Smooth muscle cell of the brain vasculature (primary cell): ENCODE measurements at places on chromosomes 2 and 18.
A peak's percentile ranks its signal among the peaks of the same experiment; 100 is the strongest.

DNA sequence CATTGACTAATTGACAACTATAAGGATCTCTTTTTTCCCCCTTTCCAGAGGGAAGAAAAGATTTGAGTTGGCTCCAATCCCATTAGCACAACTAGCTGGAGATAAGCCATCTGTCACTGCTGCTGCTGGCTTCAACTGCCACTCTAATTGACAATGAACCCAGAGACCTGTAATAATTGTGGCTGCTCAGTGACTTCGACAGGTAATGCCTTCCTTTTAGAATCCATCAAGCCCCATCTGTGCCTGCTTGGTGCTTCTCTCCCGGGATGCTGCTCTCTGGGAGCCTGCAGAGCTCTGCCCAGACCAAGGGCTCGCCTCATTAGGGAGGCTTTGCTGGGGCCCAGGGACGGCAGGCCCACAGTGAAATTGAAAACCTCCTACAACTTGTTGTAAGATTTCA, 376.7 kb upstream of the SOX11 start:
- no peak for DNase-seq

- no peak for DNase-seq
These were observed 181.1 kb downstream of the NEDD4L start for GRCh38 chr18:58225101-58225500.

DNA sequence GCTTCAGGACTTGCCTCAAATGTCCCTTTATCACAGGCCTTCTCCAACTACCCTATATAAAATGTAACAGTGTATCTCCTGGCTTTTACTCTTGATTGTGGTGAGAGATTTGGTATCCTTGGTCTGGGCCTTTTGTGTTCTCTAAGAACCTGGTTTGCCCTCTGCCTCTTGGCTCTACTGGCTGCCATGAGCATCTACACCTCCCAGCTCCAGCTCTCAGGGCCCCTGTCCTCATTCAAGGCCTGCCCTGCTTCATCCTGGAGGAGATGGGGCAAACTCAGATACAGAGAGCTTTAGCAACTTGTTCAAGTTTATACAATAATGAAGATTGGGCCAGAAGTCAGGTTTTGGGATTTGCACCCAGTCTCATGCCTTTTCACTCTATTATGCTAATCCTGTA, 45.0 kb downstream of the QPCT start:
- DNase-seq = no peak

- DNase-seq = no peak
These were observed 78.8 kb upstream of the MAP4K3 start for GRCh38 chr2:39515897-39516346.

DNA sequence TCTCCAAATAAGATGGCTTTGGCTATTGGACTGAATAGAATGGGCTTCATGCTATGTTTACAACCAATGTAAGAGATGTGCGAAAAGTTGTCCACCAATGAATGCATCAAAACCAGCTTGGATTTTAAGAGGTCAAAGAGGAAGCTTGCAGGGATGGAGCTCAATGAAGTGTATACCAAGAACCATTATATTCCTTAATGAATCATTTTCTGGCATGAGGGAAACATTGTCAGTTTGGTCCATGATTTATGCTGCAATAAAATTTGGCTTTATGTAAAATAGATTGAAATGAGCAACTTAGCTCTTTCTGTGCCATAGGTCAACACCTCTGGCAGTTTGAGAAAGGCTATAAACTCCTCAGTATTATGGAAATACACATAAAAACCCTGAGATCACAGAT, 107.3 kb downstream of the SH3BP4 start:
- no peak for DNase-seq

- no peak for DNase-seq
These were observed 18.5 kb upstream of the SERPINB12 start for GRCh38 chr18:63523660-63524059.

- DNase-seq = no peak
These were observed 10.4 kb downstream of the SLC4A3 start for GRCh38 chr2:219637842-219638185.

DNA sequence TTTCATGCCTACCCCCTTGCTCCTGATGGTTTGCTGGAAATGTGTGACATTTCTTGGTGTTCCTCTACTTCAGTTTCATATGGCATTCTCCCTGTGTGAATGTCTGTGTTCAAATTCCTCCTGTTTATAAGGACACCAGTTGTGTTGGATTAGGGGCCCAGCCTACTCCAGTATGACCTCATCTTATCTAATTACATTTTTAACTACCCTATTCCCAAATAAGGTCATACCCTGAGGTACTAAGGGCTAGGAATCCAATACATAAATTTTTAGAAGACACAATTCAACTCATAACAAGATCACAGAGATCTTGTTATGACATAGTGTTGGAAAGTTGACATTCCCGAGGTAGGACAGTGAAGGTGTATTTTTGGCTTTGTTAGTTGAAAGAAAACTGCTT, 5.5 kb downstream of the FAM210A start:
- DNase-seq = no peak

GRCh38 chr2:3847397-3848052, 144.2 kb downstream of the DCDC2C start:
- no peak for DNase-seq

DNA sequence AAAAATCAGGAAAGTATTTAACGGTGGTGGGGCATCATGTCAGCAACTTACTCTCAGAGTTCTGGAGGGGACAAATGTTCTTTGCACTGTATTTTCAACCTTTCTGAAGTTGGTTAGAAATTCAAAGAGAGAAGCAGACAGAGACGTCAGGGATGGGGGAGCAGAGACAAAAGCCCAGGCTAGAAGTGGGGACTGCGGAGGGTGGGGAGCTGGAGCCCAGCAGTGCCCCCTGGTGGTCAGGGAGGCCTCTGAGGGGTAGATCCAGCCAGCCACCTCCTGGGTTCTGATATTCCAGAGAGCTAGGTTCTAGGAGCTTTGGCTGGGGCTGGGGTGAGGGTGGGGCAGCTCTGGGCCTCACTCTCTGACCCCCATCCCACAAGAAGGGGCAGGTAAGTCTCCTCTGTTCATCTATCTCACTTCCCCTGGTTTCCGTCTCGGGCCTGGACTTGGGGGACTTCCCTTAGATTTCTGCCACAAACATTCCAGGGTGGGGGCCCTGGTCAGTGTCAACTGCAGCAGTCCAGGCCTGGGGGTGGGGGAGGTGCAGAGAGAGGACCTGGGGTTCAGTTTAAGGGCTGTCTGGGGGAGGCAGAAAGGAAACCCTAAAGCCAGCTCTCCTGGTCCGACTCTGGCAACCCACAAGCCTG, 8.9 kb downstream of the TNS1 start:
- DNase-seq = no peak

GRCh38 chr2:85033388-85033787, 62.4 kb downstream of the KCMF1 start:
- no peak for DNase-seq

DNA sequence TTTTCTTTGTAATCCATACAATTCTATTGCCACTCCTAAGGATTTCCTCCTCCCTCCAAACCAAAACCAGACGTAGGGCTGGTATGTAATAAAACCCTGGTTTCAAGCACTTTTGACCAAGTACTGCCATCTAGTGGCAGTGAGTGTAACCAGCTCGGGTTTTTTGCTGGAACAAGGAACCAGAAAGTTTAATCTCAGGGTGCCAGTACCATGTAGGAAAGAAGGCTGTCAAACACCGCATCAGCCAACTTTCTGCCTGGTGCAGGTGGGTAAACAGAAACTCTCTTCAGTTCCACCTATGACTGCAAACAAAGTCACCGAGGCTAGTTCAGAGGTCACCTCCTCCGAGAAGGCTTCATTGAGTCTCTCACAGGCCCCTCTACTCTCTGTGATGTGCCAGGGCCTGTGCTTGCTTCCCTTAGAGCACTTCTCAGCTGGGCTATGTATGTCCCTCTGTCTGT, 10.2 kb upstream of the THNSL2 start:
- DNase-seq = peak; percentile 35

GRCh38 chr2:216693414-216694080, 1.8 kb downstream of the IGFBP5 start:
- no peak for DNase-seq

DNA sequence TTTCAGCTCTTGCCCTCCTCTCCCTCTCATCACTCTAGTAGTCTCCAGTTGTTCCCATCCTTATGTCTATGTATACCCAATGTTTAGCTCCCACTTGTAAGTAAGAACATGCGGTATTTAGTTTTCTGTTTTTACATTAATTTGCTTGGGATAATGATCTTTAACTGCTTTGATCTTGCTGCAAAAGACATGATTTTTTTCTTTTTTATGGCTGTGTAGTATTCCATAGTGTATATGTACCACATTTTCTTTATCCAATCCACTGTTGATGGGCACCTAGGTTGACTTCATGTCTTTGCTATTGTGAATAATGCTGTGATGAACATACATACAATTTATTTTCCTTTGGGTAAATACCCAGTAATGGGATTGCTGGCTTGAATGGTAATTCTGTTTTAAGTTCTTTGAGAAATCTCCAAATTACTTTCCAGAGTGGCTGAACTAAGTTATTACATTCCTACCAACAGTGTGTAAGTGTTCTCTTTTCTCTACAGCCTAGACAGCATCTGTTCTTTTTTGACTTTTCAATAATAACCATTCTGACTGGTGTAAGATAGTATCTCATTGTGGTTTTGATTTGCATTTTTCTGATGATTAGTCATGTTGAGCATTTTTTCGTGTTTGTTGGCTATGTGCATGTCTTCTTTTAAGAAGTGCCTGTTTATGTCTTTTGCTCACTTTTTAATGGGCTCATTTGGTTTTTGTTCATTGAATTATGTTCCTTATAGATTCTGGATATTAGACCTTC, 179.6 kb upstream of the SLC39A10 start:
- no peak for DNase-seq

GRCh38 chr2:175840256-175840655, 161.8 kb downstream of the LNPK start:
- no peak for DNase-seq

DNA sequence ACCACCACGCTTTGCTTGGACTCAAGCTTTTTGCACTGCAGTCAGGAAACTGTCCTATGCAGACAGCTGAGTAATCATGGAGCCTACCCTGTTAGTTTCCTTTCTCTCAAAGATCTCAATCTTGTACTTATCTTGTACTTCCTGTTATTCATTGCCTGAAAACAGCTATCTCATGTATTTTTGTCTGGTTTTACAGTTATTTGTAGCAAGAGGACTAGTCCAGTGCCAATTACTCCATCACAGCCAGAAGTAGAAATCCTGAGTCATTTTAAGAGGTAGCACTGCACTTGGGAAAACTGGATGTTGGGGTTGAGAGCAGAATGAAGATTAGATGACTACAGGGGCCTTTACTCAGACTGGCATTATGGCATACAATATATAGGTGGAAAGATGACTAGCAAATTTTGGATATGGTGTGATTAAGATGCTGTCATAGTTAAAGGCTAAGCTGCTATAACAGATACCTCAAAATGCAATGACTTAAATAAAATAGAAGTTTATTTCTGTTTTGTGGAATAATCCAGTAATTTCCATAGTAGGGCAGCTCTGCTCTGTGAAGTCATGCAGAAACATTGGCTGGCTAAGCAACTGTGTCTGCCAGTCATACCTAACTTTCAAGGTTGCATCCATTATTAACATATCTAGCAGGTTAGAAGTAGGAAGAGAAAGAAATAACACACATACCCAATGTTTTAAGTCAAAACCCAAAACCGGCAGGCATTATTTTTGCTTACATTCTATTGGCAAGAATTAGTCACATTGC, 21.1 kb upstream of the CHMP3 start:
- DNase-seq = no peak

DNA sequence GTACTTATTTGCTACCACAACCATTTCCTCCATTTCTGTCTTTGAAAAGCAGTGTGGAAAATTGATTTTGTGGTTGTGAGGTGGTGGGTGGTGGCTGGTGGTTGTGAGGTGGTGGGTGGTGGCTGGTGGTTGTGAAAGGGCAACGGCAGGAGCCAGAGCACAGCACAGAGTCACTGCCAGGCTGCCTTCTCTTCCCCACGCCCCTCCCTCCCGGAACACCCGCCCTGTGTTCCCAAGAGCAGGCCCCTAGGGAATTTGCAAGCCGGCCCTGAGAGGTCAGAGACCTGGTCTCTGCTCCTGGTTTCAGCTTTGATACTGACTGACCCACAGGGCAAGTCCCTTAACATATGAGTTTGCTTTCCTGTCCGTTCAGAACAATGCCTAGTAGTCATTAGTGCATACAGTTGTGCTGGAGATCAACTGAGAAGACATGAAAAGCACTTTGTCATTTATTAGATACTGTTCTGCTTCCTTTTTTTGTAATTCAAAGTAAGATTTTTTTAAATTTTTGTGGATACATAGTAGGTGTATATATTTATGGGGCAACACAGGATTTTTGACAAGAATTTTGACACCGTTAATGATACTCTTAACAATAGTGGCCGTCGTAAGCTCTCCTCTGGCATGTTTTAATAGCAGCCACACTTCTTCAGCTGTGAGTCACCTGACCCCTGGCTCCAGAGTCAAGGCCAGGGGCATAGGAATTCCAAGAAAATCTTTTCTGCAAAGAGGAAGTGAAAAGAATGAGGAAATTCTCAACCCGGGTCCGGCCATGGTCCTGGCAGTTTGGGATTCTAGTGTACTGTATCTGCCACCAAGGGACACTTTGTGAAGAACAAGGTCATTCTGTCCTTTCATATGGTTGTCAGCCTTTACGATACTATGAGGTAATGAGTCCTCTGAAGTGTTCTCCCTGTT, 53.2 kb downstream of the ITGA6 start:
- no peak for DNase-seq

DNA sequence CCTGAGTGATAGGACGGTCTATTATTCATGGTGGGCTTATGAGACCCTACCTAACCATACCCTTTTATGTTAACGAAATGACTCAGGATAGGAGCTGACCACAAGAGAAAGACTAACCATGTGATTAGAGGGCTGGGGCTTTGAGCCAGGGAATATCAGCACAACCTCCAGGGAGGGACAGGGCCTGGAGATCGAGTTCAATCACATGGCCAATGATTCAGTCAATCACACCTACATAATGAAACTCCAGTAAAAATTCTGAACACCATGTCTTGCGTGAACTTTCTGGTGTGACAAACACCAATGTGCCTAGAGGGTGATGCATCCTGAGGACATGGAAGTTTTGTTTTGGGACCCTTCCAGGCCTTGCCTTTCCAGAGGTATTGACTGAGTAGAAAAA, 2.2 kb upstream of the TEX51 start:
- DNase-seq = no peak

- no peak for DNase-seq
These were observed 36.0 kb upstream of the SCN1A start for GRCh38 chr2:166163775-166164174.

DNA sequence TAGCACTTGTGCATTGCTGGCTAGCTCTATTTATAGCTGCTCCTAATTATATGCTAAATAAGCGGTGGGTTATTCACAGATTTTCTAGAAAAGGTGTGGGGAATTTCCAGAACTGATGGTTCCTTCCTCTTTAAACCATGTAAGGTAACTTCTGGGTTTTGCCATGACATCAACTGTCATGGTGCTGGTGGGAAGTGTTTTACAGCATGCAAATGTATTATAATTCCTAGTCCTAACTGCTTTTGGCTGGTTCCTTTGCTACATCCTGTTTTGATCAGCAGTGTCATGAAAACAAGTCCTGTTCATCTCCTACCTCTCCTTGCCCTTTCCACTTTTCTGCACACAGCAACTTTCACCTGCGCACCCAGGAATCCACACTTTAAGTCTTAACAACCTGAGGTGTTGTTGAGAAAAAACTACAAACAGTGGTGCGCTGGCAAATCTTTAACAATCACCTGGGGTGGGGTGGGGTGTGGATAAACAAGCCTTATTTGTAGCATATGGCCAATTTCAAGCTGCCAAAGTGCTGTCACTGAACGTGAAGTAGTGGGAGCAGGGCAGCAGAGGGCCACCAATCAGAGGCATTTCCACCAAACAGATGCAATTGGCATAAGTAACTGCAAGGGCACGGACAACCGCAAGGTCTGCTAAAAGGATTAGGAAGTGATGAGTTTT, 33.4 kb upstream of the SKOR2 start:
- DNase-seq = no peak
